ENCODE measurements at places on chromosomes 2 and 18. TPM values are rescaled to one million over a fixed set of nuclear protein-coding genes. Genes with fewer than 3 reads are reported as not detected.

DNA sequence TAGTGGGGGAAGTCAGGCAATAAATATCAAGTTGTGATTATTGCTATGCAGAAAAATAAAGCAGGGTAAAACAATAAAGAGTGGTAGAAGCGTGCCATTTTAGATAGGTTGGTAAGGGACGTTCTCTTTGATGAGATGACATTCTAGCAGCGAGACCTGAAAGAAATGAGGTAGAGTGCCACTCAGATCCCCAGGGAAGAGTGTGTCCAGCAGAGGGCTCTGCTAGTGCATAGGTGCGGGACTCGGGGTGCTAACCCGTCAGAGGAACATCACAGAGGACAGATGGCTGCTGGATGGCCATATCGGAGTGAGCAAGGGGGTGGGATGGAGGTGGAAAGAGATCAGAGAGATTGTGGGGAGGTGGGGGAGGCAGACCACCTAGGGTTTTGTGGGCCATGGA lies 16.3 kb upstream of the GTF2A1L start:
- peak; percentile 15 for DNase-seq

DNA sequence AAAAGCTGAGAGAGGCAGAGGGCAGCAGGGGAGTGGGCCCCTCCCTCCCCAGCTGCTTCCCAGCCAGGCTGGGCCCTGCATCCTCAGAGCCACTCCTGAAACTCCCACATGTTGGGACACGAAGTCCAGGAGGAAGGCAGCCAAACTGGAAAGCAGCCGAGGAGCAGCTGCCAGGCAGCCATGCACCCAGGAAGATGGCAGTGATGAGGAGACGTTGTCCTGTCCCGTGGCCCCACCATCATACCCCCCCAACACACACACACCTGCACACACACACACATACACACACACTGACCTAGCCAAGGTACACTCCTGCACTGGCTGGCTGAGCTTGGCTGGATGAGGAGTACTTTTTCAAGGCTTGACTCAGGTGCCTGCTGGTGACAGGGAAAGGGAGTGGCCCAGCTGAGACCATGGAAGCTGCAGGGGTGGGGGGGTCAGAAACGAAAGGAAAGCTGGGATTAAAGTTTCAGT lies 106.0 kb downstream of the CYP26B1 start:
- DNase-seq: no peak

GRCh38 chr2:69033461-69034095 lies 20.6 kb downstream of the ANTXR1 start:
- DNase-seq: no peak

DNA sequence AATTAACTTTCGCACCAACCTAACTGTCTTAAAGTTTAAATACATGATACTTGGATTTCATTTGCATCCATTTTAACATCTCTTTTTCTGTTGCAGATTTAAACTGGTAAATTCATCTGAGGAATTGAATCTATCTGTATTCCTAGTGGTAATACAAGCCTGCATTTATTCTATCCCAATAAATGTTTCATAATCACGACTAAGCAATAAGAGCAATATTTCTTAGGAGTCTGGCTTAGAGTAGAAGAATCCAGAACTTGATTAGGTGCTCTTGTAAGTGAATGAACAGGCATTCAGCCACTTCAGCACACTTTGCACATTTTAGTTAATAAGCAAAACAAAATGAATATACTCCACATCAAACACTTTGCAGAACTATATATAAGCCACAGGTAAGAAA lies 27.0 kb downstream of the MSH6 start:
- DNase-seq: no peak

- no peak for DNase-seq
Measured at GRCh38 chr2:187372213-187372612, 75.8 kb downstream of the CALCRL start.

RBMS1 gene
- 55.1 TPM for total RNA-seq

DNA sequence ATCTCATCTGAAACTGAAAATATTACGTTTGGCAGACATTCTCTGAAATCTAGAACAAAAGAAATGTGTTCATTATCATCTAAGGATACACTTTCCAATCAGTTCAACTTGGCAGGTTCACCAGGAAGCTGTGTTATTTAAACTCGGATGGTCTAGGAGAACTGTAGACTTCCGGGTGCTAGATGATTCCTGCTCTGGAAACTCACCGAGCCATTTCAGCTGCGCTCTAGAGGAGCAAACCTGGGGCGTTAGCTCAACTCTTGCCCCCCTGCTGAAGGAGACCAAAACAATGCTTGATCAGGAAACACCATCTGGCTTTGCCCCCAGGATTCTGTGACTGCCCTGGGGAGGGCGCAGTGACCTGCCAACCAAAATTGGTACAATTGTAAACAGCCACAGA lies 22.9 kb downstream of the MLPH start:
- DNase-seq: no peak

All from activated T-cell treated with anti-CD3 and anti-CD28 coated beads, Interleukin-2, amount 50 U/mL, for 72 hours (primary cell).